ENCODE measurements at places on chromosomes 2 and 18. TPM values are rescaled to one million over a fixed set of nuclear protein-coding genes. Genes with fewer than 3 reads are reported as not detected.

- DNase-seq, result peak; percentile 75
- H3K36me3 ChIP-seq, result no peaks in the 10 kb centered on the region
- no peaks in the 10 kb centered on the region for H3K27me3 ChIP-seq
- peaks cover 3% of the 10 kb centered on the region for H3K4me1 ChIP-seq
Observed at GRCh38 chr18:5057386-5058348, 139.4 kb downstream of the AKAIN1 start.

- H3K27ac ChIP-seq, result no peak overlapping the region
- no peak for DNase-seq
- H3K4me1 ChIP-seq, result peaks cover 31% of the 10 kb centered on the region
- H3K4me3 ChIP-seq, result no peak overlapping the region
Observed at GRCh38 chr2:218256612-218257350, 4.0 kb upstream of the GPBAR1 start.

DNA sequence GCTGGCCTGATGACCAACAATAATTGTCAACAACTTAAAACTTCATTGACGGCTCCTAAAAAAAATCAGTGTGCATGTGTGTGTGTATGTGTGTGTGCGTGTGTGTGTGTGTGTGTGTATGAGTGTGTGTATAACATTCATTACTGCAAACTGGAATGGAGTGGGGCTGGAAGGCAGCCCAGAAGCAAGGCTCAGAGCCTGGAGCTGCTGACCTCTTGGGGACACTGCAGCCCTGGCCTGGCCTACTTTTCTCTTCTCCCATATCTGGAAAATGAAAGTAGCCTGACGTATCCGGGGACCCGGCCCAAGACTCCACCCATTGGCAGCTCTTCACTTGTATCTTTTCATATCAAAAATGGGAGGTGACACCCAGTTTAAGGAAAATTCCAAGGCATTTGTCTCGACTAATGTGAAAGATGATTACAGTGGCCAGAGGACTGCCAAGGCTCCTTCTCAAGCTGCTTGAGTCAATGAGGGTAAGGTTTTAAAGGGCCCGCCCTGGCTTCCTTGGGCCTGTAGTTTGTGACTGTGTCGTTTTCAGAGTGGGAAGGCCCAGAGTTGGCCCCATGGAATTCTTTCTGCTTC, 72.4 kb upstream of the IL1R1 start:
- H3K36me3 ChIP-seq, result no peaks in the 10 kb centered on the region
- H3K27me3 ChIP-seq, result no peaks in the 10 kb centered on the region
- H3K4me3 ChIP-seq, result no peak overlapping the region

DNA sequence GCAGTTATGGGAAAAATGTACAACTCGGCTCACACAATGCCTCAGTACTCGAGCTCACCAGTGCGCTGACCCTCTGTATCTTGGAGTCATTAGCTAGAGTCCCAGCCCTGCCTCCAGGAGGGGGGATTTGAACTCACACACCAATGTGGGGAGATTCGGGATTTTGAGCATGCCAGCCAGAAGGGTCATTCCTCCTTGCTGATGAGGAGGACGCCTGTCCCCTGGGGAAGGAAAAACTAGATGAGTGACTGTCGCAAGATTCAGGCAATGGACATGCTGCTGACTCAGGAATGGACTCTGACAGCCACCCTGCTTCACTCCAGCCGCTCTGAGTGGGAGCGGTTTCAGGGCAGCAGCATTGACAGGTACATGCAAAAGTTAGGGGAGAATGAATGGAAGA, 20.6 kb downstream of the FIGN start:
- no peak overlapping the region for H3K27ac ChIP-seq
- peaks cover 59% of the 10 kb centered on the region for H3K4me1 ChIP-seq
- no peaks in the 10 kb centered on the region for H3K36me3 ChIP-seq
- DNase-seq, result no peak

- peaks cover 6% of the 10 kb centered on the region for H3K27me3 ChIP-seq
- H3K27ac ChIP-seq, result no peak overlapping the region
- no peak for DNase-seq
- H3K36me3 ChIP-seq, result no peaks in the 10 kb centered on the region
Observed at GRCh38 chr18:22260208-22260820, 90.9 kb downstream of the GATA6 start.

DNA sequence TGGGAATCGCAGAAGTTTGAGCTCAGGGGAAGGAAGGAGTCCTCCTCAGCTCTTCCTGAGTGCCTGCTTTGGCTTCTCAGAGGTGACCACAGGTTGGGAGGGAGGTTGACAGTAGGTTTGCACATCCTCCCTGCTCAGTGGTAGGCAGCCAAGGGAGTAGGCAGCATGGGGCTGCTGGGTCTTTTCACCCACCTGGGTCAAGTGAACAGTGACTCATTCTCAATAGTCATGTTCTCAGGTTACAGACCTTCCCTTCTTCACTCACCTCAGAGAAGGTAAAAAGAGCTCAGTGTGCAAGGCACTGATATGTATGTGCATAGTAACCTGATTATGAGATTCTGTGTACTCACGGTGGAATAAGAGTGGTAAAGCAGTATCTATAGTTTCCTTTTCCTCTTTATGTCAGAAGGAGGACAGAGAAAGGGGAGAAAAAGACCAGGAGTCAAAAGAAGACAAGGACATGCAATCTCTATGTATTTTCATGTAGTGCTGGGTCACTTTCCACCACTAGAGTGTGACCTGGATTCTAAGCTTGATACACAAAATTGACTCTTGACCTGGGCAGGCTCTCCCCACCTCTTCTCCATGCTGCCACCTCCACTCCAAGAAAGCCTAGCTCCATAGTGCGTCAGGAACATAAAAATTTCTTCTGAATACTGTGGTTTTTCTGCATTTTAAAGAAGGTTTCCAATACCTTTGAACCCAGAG, 36.5 kb upstream of the ASNSD1 start:
- no peaks in the 10 kb centered on the region for H3K27me3 ChIP-seq
- peaks cover 17% of the 10 kb centered on the region for H3K4me1 ChIP-seq
- DNase-seq, result no peak
- no peak overlapping the region for H3K27ac ChIP-seq
- H3K4me3 ChIP-seq, result no peak overlapping the region

GRCh38 chr2:136030406-136030805, 45.0 kb upstream of the DARS1 start:
- peaks cover 27% of the 10 kb centered on the region for H3K4me1 ChIP-seq
- no peak overlapping the region for H3K4me3 ChIP-seq
- H3K27ac ChIP-seq, result no peak overlapping the region

DNA sequence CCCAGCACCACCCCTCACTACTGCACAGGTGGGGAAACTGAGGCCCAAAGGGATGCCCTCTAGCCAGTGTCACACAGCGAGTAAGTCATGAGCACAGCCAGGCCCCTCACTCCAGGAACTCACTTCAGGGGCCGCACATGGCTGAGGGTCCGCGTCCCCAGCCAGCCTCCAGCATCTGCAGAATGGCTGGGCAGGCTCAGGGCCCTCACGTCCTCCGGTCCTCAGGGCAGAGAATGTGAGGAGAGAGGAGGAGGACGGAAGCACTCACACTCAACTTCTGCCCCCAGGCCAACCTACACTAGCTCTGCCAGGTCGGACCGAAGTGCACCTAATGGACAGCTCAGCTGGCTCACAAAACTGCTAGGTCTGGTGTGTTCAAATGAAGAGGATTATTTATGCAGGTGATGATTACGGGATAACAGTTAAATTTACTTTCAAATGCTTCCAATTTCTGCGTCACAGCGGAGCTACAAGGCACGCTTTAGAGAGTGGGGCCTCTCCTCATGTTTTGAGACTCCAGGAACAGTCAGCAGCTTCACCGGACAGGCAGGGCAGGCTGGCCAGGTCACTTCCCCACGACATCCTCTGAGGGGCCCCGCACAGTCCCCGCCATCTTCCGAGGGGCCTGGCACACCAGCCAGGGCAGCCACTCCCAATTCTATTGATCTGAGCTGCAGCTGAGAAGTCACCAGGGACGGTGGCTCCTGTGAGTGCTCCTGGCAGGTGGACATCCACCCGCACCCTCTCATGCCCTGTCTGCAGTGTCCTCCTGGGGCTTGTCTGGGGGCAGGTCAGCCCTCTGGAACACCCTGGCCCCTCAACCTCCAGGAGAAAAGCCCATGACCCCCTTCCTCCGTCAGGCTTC, 26.5 kb downstream of the KIF1A start:
- H3K36me3 ChIP-seq, result no peaks in the 10 kb centered on the region
- H3K27ac ChIP-seq, result peak overlapping the region; percentile 49
- no peak for DNase-seq
- H3K4me3 ChIP-seq, result no peak overlapping the region
- peaks cover 31% of the 10 kb centered on the region for H3K4me1 ChIP-seq

- no peak overlapping the region for H3K27ac ChIP-seq
- peaks cover 49% of the 10 kb centered on the region for H3K27me3 ChIP-seq
- DNase-seq, result no peak
- no peak overlapping the region for H3K4me3 ChIP-seq
Observed at GRCh38 chr2:102358496-102358895, 2.9 kb downstream of the IL18R1 start.

- no peak overlapping the region for H3K4me3 ChIP-seq
- H3K36me3 ChIP-seq, result no peaks in the 10 kb centered on the region
- no peaks in the 10 kb centered on the region for H3K27me3 ChIP-seq
- H3K27ac ChIP-seq, result no peak overlapping the region
Observed at GRCh38 chr2:152477347-152478092, 142.5 kb downstream of the FMNL2 start.

DNA sequence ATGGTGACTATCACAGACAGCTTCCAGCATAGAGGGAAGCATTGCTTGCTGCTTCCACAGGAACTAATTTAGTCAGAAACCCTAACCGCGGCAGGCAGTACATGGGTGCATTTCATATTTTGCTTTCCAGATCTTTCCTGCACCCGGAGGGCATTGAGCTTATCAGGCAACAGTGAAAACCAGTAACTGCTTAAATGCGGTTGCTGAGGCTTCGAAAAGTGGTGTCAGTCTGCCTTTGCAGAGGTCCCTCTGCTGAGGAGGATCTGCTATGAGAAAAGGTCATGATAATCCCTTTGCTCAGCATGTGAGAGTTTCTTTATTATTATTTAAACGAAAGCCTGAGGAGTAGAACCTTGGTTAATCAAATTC, 44.6 kb upstream of the ROCK2 start:
- no peak for DNase-seq
- H3K27me3 ChIP-seq, result no peaks in the 10 kb centered on the region
- no peak overlapping the region for H3K4me3 ChIP-seq
- H3K27ac ChIP-seq, result peak overlapping the region; percentile 95
- peaks cover 44% of the 10 kb centered on the region for H3K4me1 ChIP-seq

DNA sequence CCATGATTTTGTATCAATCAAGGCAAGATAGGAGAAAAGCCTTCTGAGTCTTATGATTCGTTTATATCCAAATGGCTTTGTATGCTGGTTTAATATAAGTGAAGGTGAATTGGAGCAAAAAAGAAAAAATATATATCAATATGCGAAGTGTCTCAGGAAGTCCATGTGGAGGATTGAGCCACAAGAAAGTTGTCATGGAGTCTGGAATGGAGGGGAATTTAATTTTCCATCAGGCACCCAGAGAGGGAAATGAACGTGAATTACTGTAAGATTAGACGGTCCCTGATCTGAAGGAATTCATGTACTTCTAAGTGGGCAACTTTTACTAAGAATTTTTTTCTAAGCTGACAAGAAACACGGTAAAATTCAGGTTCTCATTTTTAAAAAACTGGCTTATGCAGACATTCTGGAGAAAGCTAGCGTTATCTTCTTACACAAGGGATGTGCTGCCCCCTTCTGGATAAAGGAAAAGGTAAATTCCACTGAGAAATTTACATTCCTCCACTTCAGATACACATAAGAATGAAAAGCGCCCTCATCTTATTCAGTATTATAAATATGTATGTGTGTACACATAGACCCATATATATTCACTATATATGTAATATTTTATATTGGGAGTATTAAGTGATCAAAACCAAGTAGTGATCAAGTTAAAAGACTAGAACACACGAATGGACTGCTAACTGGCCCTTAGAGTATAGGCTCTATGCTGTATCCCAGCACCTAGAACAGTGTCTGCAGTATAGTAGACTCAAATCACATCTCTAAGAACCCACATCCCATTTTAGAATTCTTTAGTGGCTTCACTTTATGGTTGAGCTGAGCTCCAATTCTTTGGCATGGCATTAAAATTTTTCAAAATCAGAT, 289.0 kb upstream of the TFPI start:
- H3K27me3 ChIP-seq, result no peaks in the 10 kb centered on the region
- no peak overlapping the region for H3K27ac ChIP-seq
- H3K36me3 ChIP-seq, result no peaks in the 10 kb centered on the region
- no peak for DNase-seq

DNA sequence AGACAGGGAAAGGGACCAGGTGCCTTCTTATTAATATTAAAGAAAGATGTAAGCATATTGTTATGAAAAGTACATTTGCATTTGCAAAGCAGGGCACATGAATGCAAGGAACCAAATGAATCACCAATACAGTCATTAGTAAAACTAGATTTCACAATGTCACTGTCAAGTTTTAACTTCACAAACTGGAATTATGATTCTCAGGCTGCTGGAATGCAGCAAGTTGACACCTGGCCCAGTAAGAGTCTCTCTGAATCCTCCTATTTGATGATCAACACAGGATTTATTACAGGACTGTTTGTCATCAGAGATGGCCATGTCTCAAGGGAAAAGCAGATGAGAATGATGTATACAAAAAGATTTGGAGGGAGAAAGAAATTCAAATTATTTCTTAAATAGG, 72.9 kb upstream of the STK39 start:
- no peaks in the 10 kb centered on the region for H3K36me3 ChIP-seq
- peaks cover 12% of the 10 kb centered on the region for H3K4me1 ChIP-seq
- no peak overlapping the region for H3K27ac ChIP-seq
- no peak for DNase-seq
- H3K4me3 ChIP-seq, result no peak overlapping the region
- H3K27me3 ChIP-seq, result peaks cover 5% of the 10 kb centered on the region

GRCh38 chr2:569681-570080, 107.5 kb downstream of the TMEM18 start:
- no peak for DNase-seq
- H3K4me3 ChIP-seq, result no peak overlapping the region
- no peak overlapping the region for H3K27ac ChIP-seq
- peaks cover 4% of the 10 kb centered on the region for H3K4me1 ChIP-seq
- peaks cover 37% of the 10 kb centered on the region for H3K27me3 ChIP-seq

GRCh38 chr2:61922714-61923113, 17.2 kb downstream of the COMMD1 start:
- peaks cover 13% of the 10 kb centered on the region for H3K4me1 ChIP-seq
- no peak overlapping the region for H3K4me3 ChIP-seq
- no peak for DNase-seq
- peak overlapping the region; percentile 56 for H3K27ac ChIP-seq
- no peaks in the 10 kb centered on the region for H3K27me3 ChIP-seq
- peaks cover 7% of the 10 kb centered on the region for H3K36me3 ChIP-seq

- H3K4me1 ChIP-seq, result peaks cover 9% of the 10 kb centered on the region
- no peak overlapping the region for H3K27ac ChIP-seq
- H3K27me3 ChIP-seq, result no peaks in the 10 kb centered on the region
- no peak overlapping the region for H3K4me3 ChIP-seq
- no peak for DNase-seq
Observed at GRCh38 chr2:20080428-20080827, 29.0 kb upstream of the LAPTM4A start.

- no peak overlapping the region for H3K4me3 ChIP-seq
- DNase-seq, result no peak
- H3K36me3 ChIP-seq, result no peaks in the 10 kb centered on the region
- H3K4me1 ChIP-seq, result peaks cover 11% of the 10 kb centered on the region
Observed at GRCh38 chr2:143742581-143742980, 613.4 kb downstream of the ARHGAP15 start.

- H3K4me3 ChIP-seq, result no peak overlapping the region
- no peaks in the 10 kb centered on the region for H3K27me3 ChIP-seq
- no peak overlapping the region for H3K27ac ChIP-seq
- peaks cover 71% of the 10 kb centered on the region for H3K36me3 ChIP-seq
- H3K4me1 ChIP-seq, result no peaks in the 10 kb centered on the region
Observed at GRCh38 chr2:121382744-121383143, 97.7 kb upstream of the TFCP2L1 start.

Gene SLC5A7
- not detected for total RNA-seq

Gene BOLL
- total RNA-seq, result not detected

Gene ZNF521
- 54.1 TPM for total RNA-seq

Gene UGT1A4
- not detected for total RNA-seq

Gene CROCC2
- total RNA-seq, result 0.32 TPM

Gene FBXO15
- total RNA-seq, result 2.2 TPM

Gene GAL3ST2
- total RNA-seq, result 0.86 TPM

Gene IKZF2
- total RNA-seq, result 44.9 TPM

Gene IL1A
- 3.9 TPM for total RNA-seq
